ENCODE measurements at places on chromosomes 3 and 15.

- no peak for DNase-seq
Measured at GRCh38 chr3:66985336-66985920, 12.7 kb upstream of the KBTBD8 start.

GRCh38 chr3:103992469-103992868, 1374.2 kb upstream of the ALCAM start:
- DNase-seq, result no peak

- no peak for DNase-seq
Measured at GRCh38 chr15:53576841-53577240, 182.6 kb downstream of the WDR72 start.

- no peak for DNase-seq
Measured at GRCh38 chr3:119856695-119857094, 74.8 kb downstream of the NR1I2 start.

DNA sequence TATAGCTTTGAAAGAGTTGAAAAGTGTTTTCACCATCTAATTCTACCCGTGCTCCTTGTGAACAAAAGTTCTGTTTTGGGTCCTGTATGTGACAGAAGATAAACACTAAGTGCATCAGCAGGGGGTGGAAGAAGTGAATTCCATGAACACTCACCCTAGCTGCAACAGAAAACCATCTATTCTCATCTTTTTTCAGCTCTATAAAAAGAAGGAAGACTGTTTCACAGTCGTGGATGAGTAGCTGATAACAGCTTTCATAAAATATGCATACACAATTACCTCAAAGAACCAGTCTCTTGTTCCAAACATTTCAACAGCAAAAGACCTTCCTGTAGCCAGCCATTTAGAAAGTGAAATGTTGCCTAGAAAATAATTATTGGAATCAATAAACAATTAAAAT, 281.7 kb upstream of the RASGRP1 start:
- DNase-seq, result no peak

Data from GM03348 (cell line).